Stimulated activated CD8-positive, alpha-beta memory T cell treated with anti-CD3 and anti-CD28 coated beads, Interleukin-4, amount 100 ng/mL, for 1 hour (primary cell): ENCODE measurements at places on chromosomes 5 and 9.

GRCh38 chr5:61732796-61733195 lies 400.7 kb downstream of the ZSWIM6 start:
- DNase-seq = no peak

DNA sequence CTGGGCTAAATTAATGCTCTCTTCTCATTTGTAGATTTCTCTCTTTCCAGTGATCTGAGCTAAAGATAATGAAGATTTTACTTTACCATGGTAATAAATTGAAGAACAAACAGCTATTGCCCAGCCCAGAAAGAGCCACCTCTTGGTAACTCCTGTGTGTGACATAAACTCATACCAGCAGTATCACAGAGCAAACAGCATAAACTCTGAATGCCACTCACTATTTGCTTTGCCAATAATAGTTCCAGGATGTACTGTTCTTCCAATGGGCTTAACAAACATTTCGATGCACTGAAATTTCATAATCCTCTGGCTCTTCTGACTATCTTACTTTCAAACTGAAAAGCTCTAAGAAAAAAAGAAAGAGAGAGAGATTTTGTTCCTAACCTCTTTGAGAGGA lies 69.8 kb upstream of the RASEF start:
- no peak for DNase-seq

DNA sequence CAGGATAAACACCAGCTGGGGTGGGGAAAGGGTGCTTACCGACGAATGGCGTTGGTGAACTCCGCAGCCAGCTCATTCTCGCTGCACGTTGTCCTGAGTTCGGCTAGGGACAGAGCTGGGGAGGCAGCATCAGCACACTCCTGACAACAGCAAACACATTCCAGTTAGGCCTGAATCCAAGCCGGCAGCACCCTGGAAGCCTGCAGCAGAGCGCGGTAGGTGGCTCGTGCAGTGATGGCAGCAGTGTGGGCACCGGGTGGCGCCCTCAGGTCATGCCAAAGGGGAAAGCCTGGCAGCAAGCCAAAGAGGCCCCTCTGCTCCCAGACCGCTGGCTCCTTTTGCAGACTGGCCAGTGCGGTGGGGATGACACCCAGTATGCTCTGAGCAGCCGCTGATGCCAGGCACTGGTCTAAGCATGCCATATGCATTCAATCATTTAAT lies 66.9 kb downstream of the DCP2 start:
- no peak for DNase-seq

GRCh38 chr5:42879291-42879690 lies 67.6 kb upstream of the SELENOP start:
- no peak for DNase-seq

- DNase-seq = no peak
These were observed 12.7 kb downstream of the CSF1R start for GRCh38 chr5:150073677-150074076.

DNA sequence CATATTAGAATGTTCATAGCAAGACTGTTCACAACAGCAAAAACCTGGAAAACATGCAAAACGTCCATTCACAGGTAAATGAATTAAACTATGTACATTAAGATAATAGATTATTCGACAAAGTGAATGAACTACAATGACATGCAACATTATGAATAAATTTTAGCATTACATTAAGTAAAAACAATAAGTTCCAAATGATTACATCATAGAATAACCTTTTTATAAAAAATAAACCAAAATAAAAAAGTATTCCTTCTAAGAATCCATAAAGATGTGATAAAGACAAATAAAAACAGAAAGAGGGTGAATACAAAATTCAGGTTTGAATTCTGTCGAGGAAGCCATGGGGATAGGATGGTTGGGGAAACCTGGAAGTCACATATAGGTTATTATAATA lies 57.3 kb downstream of the STRBP start:
- DNase-seq = no peak

DNA sequence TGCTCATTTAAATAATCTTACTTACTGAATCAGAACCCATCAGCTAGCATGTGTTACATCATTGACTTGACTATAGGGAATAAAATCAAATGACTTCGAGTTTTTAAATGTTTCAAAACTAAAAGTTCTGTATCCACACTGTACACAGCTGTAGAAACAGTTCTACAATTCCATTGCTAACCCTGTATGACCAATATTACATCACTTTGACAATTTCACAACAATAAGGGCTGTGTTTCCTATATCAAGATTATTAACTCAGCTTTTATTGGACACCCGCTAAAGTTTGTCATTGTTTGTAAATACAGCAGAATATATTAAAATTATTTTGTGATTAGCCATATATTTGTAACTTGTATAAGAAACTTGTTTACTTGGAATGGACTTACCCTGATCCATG lies 540.8 kb downstream of the PRELID2 start:
- DNase-seq = no peak

- DNase-seq = no peak
These were observed 288.7 kb downstream of the FBXL17 start for GRCh38 chr5:108093186-108093585.

DNA sequence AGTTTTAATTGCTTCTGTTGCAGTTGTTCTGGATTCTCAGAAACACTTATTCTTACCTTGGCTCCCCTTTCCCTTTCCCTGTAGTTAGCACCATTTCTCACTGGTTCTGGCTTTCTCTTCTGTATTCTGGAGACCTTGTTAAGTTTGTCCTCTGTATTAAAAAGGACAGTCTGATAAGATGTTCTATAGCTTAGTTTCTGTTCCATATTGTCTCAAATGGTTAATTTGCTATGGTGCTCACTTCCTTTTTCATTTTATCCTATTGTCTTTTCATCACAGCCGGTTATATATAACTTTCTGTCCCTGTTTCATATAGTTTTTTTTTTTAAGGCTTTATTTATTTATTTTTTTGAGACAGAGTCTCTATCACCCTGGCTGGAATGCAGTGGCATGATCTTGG lies 41.4 kb upstream of the KIAA1958 start:
- DNase-seq = no peak

DNA sequence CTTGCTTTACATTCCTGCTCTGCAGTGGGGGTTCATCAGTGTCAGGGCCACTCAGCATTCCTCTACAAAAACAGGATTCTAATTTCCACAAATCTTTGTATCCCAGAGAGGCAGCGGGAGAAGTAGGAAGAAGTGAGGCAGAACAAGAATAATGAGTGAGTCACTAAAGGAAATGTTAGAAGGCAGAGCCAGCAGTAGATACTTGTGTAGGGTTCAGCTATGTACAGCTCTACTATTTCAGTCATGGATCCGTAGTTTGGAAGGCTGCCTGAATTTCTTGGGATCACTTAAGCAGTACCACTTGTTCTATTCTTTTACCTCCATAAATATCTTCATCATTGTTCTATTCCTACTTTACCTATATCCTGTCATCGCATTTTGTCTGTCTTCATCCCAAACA lies 246.3 kb upstream of the TLE4 start:
- DNase-seq = no peak

- DNase-seq = no peak
These were observed 59.4 kb upstream of the ICE1 start for GRCh38 chr5:5363045-5363444.

DNA sequence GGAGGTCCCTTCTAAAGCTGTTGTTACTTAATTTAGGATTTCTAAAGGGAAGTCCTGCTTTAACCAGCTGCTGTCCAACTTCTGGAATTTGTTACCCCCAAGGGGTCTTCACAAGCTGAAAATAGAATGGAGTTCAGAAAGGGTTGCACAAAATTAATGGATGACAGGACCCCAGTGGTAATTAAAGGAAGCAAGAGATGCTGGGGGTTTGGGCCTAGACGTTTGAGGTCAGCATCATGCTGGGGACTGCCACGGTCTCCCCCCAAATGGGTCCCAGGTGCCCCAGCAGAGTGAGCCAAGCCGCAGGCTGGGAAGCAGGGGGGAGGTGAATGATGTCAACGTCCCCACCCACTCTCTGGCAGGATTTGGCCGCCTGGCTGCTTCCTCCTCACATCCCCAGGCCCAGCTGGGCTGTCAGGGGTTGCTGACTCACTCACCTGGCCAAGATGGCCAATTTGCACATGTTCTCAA lies 97.5 kb upstream of the ARAP3 start:
- DNase-seq = no peak

DNA sequence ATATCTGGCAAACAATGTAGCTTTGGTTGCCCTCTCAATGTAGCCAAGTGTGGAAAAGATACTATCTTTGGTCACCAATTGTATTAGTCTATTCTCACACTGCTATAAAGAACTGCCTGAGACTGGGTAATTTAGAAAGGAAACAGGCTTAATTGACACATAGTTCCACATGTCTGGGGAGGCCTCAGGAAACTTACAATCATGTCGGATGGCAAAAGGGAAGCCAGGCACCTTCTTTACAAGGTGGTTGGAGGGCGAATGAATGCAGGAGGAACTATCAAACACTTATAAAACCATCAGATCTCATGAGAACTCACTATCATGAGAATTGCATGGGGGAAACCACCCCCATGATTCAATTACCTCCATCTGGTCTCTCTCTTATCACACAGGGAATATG lies 133.1 kb upstream of the TBCA start:
- no peak for DNase-seq

DNA sequence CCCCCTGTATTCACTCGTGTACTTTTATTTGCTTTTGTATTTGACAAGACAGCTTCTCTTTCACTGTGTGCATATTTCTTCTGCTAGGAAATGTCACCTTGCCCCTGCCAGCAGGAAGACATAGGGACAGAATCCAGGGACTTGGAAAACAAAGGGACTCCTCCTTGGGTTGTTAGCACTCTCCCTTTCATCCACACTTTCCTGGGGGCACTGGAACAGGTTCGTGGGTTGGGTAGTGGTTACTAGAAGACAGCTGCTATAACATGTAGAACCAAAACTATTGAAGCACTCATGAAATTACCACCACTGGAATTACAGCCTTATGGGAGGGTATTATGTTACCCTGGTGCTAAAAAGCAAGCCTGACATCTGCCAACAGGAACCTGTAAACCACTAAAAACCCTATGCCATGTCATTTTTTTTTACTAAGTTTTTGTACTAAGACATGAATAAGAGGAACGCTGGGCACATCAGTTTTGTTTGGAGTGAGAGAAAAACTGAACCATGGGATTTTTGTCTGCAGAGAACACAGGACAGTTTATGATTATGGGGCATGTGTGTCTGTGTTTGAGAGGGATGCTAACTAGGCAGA lies 4.7 kb upstream of the CCL28 start:
- DNase-seq = no peak

DNA sequence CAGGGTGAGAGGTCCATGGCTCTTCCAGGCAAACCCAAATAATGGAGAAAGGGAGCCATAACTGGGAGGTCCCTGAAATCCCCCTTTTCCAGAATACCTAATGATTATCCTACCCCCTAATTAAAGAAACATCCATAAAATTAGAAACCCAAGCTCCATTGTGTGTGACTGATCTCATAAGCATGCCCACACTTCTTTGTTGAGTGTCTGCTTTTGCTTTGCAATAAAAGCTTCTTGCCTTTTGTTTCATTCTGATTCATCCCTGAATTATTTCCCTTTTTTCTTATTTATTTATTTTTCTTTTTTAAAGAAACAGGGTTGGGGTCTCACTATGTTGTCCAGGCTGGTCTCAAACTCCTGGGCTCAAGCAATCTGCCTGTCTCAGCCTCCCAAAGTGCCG lies 33.1 kb downstream of the BTF3 start:
- DNase-seq = no peak

DNA sequence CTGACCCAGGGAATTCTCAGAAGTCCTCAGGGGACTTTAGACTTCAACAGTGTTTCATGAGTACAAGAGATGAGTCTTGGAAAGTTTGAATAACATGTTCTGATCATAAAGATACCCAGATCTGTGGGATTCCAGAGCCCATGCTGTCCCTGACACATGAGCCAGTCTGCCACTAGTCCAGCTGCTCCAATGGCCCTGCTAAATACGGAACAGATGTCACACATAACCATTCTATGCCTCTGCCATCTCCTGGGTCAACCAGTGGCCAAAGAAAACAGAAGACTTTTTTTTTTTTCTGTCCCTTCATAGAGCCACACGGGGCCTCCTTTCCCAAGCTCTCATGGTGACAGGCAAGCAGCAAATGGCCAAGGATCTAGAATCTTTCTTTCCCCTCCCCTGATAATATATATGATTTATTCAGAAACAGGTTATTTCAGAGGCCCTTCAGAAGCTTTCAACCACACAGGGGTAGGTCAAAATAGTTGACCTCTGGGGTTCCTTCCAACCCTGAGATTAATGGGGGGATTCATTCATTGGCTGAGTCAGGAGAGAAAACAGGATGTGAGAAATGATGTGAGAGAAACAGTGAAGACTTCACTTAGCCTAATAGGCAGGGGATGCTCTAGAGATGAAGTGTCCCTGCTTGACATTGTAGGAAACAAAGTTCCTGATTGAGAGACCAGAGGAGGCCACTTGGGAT lies 367.7 kb downstream of the CDK5RAP2 start:
- no peak for DNase-seq

GRCh38 chr9:115671963-115672305 lies 481.7 kb upstream of the PAPPA start:
- no peak for DNase-seq

DNA sequence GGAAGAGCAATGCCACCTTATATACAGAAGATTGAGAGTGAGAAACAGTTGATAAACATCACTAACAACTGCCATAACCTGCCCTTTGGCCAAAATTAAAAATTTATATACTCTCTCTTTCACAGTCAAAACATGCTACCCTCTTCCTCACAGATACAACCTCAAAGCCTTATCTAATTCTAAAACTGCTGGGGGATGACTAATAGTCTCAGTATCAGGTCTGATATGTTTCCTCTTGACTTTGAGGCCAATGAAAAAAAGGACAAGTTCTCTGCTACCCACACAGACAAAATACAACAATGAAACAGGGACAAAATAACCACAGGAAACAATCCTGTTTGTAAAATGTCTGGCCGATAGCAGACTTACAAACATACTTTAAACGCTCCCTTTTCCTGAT lies 485.6 kb upstream of the NUDT12 start:
- DNase-seq = no peak

DNA sequence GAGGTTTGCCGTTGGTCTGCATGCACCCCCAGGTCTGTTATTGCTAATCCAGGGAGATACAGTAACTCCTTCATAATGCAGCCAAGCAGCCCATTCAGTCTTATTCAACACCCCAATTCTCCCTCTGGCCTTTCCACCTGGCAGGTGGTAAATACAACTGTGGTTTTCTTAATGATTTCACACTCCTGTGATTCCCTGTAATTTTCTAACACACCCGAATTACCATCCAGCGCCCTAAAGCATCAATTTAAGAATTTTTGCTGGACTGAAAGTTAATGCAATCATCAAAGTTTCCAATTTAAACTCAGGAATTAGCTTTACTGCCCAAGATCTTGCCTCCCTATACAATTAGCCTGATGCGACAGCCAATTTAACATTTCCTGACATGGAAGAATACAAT lies 62.5 kb downstream of the GNAQ start:
- DNase-seq = no peak

GRCh38 chr5:149766460-149767280 lies 36.6 kb downstream of the PPARGC1B start:
- DNase-seq = no peak
